D341Med (cell line): ENCODE measurements at places on chromosomes 1 and 21.
A peak's percentile ranks its signal among the peaks of the same experiment; 100 is the strongest.

GRCh38 chr21:33434770-33435360, 31.7 kb downstream of the IFNGR2 start:
- DNase-seq = no peak

- no peak for DNase-seq
These were observed 40.3 kb downstream of the ZZZ3 start for GRCh38 chr1:77642196-77642595.

DNA sequence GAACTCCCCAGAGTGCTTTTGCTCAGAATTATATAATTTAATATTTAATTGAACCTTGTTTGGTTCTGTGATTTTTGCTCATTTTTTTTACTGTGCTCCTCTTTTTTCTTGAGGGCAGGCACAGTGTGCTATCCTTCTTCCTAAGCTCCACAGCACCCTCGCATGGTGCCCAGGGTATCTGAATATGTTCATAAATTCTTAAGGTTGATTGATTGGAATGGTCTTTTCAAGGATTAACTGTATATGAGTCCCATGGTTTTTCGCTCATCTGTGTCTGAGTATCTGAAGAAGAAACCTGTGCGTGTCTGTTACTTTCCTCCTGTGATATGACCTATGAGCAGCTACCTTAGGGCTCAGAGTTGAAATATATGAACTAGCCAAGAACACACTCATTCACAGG, 393.7 kb downstream of the HLX start:
- peak; percentile 55 for DNase-seq

- DNase-seq = no peak
These were observed 908 bp upstream of the ELK4 start for GRCh38 chr1:205632669-205633169.

DNA sequence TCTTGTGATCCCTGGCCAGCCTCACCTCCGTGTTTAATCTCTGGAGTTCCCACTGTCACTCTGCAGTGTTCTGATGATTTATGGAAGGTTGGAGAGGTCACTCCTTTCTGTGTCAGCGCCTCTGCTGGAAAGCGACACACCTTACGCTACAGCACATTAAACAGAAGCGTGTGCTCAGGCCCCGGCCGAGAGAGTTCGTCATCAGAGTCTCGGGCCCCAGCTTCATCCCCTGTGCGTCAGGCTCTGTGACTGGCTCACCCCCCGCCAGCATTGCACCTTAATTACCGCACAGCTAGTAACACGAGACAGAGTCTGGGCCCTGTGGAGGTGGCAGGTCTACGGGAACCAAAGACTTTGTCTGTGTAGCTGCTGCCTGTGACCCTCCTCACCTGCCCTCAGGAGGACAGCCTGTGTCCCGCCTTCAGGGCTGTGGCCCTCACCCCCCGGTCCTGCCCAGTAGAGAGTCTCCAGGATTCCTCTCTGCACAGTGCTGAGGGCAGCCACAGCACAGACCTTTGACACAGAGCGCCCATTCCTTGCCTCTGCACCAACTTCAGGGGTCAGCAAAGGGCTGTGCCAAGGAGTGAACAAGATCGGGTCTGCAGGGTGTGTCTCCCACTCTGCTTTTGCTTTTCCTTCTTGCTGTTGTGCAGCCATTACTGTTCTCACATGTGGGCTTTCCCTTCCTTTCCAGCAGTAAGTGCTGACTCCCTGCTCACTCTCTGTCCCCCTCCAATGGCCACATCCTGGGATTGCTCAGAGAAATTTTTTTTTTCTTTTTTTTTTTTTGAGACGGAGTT, 157.6 kb downstream of the PGBD5 start:
- DNase-seq = peak; percentile 85

DNA sequence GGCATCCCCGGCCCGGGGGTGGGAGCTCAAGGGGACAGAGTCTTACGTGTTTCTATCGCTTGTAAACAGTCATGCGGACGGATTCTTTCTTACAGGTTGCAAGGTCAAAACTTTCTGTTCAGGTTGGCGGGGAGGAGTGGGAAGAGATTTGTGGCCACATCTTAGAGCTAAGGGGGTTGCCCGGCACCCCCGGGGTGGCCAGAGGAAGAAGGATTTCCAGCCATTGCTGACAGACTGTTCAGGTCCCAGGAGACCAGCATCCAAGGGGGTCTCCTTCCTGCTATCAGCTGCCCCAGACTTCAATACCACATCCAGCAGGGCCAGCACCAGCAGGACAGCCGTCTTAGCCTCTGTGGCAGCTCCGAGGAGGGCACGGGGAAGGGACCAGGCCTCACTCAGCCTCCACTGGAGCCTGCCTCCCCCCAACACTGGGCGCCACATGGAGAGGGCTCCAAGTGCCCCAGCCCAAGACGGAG, 52.0 kb downstream of the KIF21B start:
- no peak for DNase-seq

- DNase-seq = no peak
These were observed 64.4 kb downstream of the SLC37A1 start for GRCh38 chr21:42578034-42578433.

DNA sequence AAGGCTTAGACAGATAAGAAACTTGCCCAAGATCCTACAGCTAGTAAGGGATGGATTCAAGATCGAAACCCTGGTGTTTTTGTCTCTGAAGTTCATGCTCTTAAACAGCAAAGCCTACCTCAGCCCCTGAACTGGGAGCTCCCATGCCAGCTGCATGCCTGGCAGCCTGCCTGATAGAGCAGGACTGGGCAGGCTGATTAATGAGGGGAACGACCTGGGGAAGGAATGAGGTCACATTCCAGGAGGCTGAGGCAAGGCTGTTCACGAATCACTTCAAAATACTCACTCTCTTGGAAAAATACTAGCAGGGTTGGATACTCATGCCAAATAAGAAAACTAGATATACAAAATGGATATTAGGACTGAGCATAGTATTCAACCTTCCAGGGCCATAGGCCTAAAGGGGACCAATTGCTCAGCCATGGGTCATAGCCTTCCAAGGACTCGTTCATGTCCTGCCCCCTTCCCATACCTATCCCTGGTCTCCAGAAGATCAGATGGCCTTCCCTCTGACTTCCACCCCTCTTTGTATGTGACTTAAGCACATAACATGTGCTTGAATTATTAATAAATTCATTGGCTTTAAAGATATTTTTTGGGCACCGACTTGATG, 15.6 kb upstream of the TACSTD2 start:
- peak; percentile 31 for DNase-seq

GRCh38 chr1:12450090-12450755, 167.8 kb downstream of the DHRS3 start:
- DNase-seq = no peak

DNA sequence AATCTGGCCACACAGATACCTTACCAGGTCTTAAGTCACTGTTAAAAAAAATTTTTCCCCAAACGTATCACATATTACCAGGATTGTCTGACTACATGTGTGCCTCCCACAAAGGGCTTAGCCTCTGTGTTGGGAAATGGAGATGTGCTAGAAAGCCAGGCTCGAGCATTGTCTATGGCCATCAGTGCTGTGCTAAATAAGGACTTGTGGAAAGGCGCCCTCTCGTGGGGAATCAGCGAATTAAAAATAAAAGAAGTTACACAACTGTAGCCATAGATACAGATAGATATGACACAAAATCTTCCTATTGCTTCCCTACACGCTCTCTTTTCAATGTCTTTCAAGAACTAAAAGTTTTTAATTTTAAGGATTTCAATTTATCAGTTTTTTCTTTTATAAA, 47.5 kb upstream of the CRNN start:
- DNase-seq = no peak

DNA sequence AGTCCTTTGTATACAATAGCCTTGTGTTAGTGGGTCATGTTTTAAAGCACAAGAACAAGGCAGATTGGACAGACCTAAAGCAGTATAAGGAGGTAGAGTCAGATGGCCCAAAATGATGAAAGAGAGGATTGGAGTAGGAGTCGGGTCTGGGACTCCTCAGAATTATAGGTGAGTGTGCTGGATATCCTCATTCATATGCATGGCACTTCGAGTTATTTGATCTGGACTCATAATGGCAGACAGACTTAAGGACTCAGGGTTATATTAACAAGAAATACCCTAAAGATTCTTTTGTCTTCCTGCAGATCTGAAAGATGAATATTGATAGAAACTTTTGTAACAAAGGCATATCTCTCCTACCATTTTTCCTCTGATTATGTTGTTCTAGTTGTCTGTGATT, 92.7 kb downstream of the GABPA start:
- DNase-seq = no peak

DNA sequence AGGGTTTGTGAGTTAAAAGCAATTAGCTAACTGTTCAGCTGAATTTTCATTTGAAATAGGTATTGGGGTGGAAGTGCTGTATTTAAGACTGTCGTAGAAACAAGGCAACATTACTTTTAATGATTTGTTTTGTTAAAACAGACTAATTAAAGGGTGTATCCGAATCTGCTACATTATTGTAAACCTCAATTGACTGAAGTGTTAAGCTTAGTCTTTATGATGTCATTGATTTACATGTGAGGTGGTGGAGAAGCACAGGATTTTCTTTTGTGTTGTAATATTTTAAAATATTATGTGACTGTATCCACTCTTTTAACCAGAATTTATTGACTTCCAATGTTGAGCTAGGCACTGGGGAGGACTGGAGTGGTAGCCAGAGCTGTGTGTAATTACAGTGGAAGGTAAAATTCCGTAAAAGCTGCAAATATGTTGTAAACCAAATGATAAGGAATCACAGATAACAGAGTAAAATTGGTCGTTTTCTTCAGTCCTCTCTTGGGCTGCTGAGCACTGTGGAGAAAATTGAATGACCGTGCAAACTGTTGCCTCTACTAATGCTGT, 1.6 kb downstream of the HOOK1 start:
- DNase-seq = no peak

- DNase-seq = no peak
These were observed 72.6 kb upstream of the TARDBP start for GRCh38 chr1:10939654-10940450.

DNA sequence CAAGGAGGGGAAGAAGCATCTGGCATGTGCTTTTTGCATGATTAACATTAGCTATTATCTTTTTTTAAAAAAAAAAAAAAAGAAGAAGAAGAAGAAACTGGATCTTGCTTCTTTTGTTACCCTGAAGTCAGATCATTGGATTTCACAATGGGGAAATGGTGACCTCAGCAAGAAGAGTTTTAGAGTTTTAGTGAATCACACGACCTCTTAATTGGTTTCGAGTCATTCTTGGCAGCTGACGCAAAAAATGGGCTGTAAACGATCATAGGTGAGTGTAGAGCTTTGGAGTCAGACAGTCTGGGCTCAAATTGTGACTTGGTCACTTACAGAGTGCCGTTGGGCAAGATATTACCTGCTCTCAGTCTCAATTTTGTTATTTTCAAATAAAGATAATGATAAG, 33.3 kb upstream of the PGBD5 start:
- no peak for DNase-seq

DNA sequence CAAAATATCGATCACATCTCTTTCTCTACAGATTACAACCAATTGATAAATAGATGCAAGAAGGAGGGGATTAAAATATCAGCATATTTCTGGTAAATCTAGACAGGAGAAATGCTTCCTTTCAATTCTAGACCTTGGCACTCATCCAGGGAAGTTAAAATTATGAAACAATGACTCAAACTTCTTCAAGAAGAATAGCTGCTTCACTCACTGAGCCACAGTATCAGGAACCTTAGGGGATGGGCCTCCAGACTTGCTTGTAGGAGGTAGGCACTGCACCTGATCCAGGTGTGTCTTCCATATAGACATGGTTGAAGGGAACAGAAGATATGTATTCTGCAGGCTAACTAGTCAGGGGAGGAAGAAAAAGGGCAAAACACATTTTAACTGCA, 9.8 kb downstream of the SLAMF7 start:
- no peak for DNase-seq

DNA sequence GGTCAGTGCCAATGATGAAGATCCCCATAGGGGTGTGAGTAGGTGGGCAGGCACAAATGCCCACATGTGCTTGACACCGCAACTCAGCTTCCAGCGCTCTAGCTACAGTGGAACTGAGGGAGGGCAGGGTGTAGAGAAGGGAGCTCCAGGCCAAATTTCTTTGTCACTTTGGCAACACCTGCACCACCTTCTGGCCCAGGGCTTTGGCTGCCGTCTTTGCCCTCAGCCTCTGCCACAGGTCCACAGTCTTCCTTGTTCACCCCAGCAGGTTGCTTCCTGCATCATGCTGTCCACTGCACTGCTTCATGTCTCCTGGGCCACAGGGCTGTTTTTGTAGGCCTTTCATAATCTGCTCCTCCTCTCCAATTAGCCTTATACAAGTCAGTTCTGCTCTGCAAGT, 20.4 kb upstream of the FMOD start:
- DNase-seq = peak; percentile 18

GRCh38 chr1:203447151-203447550, 28.5 kb upstream of the PRELP start:
- DNase-seq = no peak

GRCh38 chr1:201466492-201466891, 2.5 kb downstream of the PHLDA3 start:
- no peak for DNase-seq

- DNase-seq = no peak
These were observed 10.1 kb upstream of the SLC25A33 start for GRCh38 chr1:9529190-9529589.

GRCh38 chr1:207064561-207064960, 11.5 kb downstream of the PFKFB2 start:
- no peak for DNase-seq

- DNase-seq = peak; percentile 25
These were observed 858.7 kb downstream of the USP25 start for GRCh38 chr21:16588433-16588860.

DNA sequence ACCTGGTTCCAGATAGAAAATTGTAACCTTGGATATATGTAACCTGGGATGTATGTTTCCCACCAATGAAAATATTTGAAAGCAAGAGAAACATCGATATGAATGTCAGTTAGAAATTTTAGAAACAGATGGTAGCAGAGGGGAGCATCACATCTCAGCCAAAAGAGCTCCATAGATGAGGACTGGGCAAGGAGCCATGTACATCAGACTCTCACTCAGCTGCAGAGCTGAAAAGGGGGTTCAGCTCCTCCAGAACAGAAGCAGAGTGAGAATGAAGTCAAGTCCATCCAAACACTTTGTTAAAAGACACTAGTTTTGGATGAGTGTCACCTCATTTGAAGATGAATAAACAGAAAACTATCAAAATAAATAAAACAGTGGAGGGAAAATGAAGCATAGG, 202.4 kb downstream of the HMCN1 start:
- no peak for DNase-seq

GRCh38 chr1:168320800-168321450, 40.2 kb downstream of the TBX19 start:
- no peak for DNase-seq
